CD8-positive, alpha-beta memory T cell (primary cell): ENCODE measurements at places on chromosomes 6 and 20. TPM values are rescaled to one million over a fixed set of nuclear protein-coding genes. Genes with fewer than 3 reads are reported as not detected.

The SLPI gene
- total RNA-seq = not detected

The SPTLC3 gene
- not detected for total RNA-seq

The BPI gene
- not detected for total RNA-seq

- DNase-seq = peak; percentile 48
Observed at GRCh38 chr20:63082308-63082938, 75.7 kb upstream of the BHLHE23 start.

DNA sequence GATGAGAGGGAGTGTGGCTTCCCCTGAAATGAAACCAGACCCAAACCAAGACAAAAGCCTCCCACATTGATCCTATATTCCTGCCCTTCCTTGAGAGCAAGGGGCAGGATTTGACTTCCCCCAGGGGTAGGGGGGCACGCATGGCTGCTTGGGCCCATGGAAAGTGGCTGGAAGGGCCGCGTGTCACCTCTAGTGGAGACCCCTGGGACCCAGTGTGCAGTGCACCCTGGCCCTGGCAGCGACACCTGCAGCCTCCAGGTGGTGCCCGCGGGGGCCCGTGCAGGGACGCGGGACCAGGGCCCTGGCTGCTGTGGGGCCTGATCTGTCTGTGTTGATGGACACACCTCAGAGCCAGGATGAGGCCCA lies 18.0 kb upstream of the SLCO4A1 start:
- DNase-seq = no peak

- no peak for DNase-seq
Observed at GRCh38 chr6:157221817-157222175, 101.5 kb downstream of the TMEM242 start.

- no peak for DNase-seq
Observed at GRCh38 chr20:13613917-13614316, 24.8 kb downstream of the TASP1 start.

DNA sequence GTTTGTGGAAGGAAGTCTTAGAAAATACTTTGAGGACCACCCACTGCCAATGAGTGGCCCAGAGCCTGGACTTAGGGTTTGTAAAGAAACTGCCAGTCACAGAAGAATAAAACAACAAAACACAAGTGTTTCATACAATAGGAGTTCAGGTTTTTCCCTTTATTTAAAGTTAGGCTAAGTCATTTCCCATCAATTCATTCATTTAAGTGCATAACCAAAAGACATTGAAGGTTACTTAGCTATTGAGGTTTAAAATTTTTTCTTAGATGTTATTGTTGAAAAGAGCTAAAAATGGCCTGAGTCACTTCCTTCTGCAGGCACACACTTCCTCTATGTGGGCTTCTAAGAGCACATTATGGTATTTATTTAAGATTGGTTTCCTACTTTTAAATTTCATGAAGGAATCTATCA lies 54.2 kb downstream of the ARMC2 start:
- no peak for DNase-seq

DNA sequence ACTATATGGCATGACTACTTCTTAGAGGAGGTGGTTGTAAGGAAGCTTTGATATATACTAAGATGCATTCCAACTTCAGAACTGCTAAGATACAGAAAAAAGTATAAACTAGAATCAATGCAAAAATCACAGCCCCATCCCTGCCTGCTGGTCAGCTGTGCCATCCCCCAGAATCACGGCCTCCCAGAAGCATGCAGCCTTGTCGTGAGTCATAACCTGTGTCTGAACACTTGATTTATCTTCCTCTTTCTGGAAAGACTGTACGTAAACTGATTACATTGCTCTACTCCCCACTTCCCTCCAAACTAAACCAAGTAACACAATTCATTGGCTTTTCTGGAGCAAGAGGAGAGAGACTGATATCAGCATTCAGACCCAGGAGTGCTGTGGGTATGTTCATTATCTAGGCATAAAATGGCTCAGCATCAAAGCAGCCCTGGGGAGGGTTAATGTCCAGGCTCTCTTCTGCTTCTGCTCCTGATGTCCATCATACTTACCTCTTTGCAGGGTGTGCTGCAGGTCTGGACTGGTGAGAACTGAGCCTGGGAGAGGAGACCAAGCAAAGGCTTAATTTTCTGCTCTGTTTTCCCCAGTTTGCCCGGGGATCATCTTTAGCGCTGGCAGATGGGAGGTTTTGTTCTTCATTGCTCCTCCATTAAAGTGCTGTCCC lies 18.4 kb downstream of the SCP2D1 start:
- no peak for DNase-seq

GRCh38 chr6:32177183-32177787 lies 920 bp upstream of the RNF5 start:
- DNase-seq = peak; percentile 58

GRCh38 chr6:47308552-47309290 lies 984 bp downstream of the TNFRSF21 start:
- no peak for DNase-seq

The TNFRSF21 gene
- total RNA-seq = 1.8 TPM

- DNase-seq = no peak
Observed at GRCh38 chr20:5766085-5766764, 16.0 kb downstream of the SHLD1 start.

GRCh38 chr6:155201461-155202226 lies 62.2 kb upstream of the CLDN20 start:
- DNase-seq = no peak

DNA sequence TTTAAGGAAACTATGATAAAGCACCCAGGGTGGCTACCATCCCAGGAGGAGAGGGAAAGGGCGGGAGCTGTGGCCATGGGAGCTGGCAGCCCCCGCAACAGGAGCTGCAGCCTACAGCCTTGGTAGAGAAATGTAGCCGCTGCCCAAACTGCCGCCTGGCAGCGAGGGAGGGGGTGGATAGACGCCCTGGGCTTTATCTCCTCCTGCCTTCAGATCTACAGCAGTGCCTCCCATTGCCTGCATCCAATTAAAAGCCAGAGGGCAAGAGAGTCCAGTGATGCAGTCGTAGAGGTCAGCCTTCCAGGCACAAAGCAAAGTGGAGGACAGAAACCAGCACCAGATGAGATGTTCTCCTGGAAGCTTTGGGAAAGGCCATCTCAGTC lies 35.0 kb upstream of the ZFAND3 start:
- no peak for DNase-seq

GRCh38 chr6:5556011-5556410 lies 294.7 kb downstream of the FARS2 start:
- DNase-seq = no peak

DNA sequence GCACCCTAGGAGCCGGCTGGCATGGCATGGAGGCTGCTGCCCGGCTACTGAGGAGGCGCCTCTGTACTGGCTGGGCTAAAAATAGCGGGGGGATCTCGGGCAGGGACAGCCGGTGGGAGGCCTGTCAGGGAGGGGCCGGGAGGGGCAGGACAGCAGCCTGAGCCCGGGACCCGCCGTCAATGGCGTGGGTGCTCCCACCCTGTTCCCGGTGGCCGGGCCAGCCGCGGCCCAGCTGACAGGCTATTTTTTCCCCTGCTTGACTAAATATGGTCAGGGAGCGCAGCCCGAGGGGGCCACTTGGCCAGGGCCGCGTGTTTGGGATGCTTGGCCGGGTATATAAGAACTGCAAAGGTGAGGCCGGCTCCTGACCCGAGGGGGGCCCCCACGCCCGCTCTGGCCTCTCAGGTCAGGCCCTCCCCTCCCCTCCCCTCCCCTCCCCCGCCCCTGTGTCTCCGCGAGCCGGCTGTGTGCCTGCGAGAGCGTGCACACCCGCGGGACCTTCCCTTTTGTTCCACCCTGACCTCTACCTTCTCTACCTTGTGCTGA lies 74.4 kb upstream of the GATA5 start:
- DNase-seq = no peak

The PDSS2 gene
- 14.2 TPM for total RNA-seq

- DNase-seq = no peak
Observed at GRCh38 chr6:14051355-14051754, 66.2 kb upstream of the CD83 start.

The RIPPLY2 gene
- total RNA-seq = not detected

- no peak for DNase-seq
Observed at GRCh38 chr6:140500849-140501248, 1126.4 kb upstream of the CITED2 start.

The ZNF311 gene
- total RNA-seq = 0.66 TPM

The TBC1D7 gene
- total RNA-seq = 21.8 TPM

The PBOV1 gene
- not detected for total RNA-seq

The GRIK2 gene
- total RNA-seq = not detected

GRCh38 chr20:13259921-13260320 lies 38.8 kb downstream of the ISM1 start:
- no peak for DNase-seq

GRCh38 chr6:42029062-42029685 lies 21.1 kb upstream of the TAF8 start:
- no peak for DNase-seq

GRCh38 chr6:16594849-16595248 lies 166.4 kb downstream of the ATXN1 start:
- DNase-seq = no peak

DNA sequence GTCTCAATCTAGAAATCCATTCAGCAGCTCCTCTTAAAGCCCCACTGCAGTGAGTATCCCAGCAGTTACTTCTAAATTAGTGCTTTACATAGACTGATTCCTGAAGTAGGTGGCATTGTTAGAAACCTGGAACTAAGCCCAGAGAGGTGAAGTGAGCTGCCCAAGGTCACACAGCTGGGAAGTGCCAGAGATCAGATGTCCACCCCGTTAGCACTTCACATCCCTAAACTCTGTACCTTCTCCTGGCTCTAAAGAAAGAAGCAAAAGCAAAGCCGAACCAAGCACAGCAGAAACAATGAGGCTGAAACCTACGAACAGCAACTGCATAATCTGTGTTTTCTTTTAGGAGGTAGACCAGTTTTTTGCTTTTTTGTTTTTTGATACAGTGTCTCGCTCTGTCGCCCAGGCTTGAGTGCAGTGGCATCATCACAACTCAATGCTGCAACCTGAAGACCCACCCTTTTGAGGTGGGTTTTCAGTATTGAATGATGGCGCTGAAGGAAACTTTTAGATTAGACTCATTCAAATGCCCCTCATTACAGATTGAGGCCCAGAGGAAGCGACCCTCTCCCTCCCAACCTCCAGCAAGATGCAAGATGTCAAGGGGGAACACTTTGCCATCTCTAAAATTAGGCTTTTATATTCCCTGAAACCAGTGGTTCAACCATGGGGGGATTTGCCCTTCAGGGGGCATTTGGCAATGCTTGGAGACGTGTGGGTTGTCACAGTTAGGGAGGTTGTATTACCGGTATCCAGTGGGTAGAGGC lies 3.2 kb upstream of the ZMYND8 start:
- DNase-seq = no peak

GRCh38 chr6:19301980-19302379 lies 535.2 kb upstream of the ID4 start:
- DNase-seq = no peak

DNA sequence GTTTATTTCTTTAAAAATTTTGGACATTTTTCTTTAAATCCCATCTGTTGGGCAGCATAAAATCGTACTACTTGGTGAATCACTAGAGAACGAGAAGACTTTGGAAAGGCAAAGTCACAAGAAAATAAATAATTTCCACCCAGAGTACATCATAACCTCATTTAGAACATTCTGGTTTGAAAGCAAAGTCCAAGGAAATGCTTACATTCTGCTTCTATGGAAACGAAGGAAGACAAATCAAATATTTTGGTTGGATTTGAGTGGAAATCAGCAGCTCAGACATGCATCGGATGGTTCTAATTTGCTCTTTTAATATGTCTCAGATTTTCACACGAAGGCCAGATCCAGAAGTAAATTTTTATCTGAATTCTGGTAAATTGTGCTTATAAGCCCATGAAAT lies 60.7 kb upstream of the LTV1 start:
- DNase-seq = no peak

DNA sequence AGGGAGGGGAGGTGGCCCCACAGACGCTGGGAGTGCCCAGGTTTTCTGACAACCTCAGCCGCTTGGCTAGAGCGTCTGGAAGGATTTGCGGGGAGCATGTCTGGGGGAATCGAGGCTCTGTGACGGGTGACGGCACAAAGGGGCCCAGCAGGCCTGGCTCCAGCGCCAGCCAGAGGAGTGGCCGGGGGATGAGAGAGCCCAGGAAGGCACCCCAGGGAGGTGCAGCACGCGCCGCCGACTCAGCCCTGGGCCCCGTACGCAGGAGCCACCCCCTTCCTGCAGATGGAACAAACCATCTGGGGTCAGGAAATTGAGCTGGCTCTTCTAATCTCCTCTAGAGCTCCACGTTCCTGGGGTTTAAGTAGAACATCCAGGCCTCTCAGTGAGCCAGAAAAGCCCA lies 5.9 kb upstream of the SLCO4A1 start:
- DNase-seq = no peak

The BPIFB1 gene
- not detected for total RNA-seq

GRCh38 chr6:35485402-35485877 lies 11.4 kb downstream of the TEAD3 start:
- DNase-seq = no peak

GRCh38 chr6:149438855-149439254 lies 38.8 kb downstream of the SUMO4 start:
- DNase-seq = no peak

The BACH2 gene
- total RNA-seq = 41.8 TPM

- DNase-seq = no peak
Observed at GRCh38 chr20:2124564-2125213, 23.1 kb downstream of the STK35 start.

The SLA2 gene
- 51.2 TPM for total RNA-seq

DNA sequence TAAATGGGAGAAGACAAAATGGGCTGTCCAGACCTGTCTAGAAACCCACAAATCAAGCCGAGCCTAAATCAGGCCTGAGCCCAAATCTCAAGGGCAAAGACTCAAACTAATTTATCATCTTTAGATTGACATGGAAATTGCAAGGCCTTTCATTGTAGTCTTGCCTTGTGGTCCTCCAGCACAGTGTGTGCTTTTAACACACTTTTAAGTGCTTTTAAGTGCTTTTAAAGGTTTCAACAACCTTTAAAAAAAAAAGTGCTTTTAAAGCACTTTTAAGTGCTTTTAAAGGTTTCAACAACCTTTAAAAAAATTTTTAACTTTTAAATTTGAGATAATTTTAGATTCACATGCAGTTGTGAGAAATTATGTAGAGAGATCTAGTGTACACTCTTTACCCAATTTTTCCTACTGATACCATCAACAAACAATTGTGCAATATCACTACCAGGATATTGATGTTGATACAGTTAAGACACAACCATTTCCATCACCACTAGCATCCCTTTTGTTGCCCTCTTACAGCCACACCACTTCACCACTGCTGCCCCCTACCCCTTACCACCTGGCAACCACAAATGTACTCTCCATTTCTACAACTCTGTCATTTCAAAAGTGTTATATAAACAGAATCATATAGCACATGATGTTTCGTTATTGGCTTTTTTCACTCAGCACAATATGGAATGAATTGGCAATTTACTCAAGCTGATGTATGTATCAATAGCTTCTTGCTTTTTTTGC lies 23.1 kb upstream of the DCBLD1 start:
- no peak for DNase-seq
